ENCODE measurements at places on chromosomes 3 and 15.

GRCh38 chr15:92839696-92840095, 60.4 kb upstream of the CHD2 start:
- peak; percentile 26 for DNase-seq

GRCh38 chr15:60614862-60615771, 136.2 kb upstream of the ICE2 start:
- no peak for DNase-seq

DNA sequence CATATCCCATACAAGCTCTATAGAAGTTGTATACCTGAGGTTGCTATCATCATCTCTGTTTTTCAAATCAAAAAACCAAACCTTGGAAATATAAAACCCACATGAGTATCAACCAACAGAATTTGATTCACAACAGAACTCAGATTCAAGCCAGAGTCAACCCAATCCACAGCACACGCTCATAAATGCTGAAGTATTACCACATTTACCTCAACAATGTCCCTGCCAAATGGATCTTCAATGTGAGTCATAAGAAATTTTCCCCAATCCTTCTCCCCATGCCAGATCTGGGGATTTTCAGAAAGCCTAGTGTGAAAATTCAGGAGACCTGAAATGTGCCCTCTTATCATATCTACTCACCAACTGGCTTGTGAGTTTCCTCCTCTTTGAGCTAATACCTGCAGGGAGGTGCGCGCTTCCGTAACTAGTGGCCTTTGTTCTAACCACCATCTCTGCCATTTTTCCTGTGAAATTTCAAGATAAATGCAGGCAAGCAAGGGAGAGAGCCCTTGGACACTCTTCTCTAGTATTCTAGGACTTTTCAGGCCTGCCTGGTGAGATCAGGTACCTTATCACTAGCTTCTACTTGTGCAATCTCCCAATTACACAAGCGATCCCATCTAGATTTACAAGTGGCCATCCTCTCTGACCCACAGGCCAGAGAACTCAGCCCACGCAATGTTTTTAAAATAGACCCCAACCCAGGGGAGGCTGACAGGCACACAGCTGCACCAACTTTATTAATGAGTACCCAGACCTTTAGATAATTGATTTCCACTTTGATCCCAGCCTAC, 1076.9 kb upstream of the CFAP20DC start:
- no peak for DNase-seq

DNA sequence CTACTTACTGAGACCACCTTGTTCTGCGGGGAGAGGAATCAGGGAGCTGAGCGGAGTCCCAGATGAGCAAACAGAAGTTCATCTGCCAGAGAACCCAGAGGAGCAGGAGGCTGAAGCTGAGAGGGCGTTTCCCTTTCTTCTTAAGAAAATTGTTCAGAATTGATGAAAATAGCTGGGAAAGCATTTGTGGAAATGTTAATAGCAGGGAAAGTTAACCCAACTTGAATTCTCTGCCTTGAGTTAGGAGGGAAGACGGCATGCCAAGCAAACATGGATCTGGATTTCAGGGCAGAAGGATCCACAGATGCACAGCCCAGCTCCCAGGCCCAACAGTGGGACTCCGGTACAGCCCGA, 23.2 kb downstream of the CRABP1 start:
- no peak for DNase-seq

GRCh38 chr3:43260412-43260811, 25.9 kb upstream of the SNRK start:
- DNase-seq = no peak

DNA sequence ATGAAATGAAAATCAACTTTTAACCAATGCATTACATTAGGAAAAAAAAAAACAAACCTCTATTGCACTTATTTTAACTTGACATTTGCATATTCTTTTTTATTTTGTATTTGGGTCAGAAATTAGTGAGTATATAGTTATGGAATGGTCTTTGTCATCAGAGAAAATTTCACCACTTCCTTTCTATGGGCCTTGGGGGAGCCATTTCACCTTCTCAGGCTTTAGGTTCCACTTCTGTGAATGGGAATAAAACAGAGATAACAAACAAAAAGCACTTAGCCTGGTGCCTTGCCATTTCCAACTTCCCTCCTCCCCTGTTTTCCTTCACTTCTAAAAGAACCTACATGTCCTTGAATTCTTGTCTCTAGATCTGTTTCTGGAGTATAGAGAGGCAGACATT, 168.0 kb upstream of the STT3B start:
- no peak for DNase-seq

- no peak for DNase-seq
Measured at GRCh38 chr3:38534180-38534579, 38.0 kb downstream of the EXOG start.

DNA sequence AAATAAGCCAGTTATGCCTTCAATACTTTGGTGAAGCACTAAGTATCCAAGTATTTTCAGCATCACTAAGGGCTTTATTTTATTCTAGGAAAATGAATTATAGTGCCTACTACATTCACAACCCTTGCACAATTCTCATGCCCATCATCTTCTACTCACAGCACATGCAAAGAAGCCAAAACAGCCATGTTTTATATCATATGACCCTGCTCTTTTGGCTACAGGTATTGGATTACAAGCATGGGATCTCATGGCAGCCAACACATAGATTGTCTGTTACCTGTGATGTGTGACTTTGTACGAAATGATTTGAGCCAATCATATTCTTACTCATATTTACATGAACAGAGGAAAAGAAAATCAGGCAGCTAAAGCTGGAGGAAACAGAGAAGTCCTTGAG, 38.6 kb downstream of the STT3B start:
- no peak for DNase-seq

GRCh38 chr15:49860101-49860500, 239.3 kb downstream of the DTWD1 start:
- DNase-seq = no peak

DNA sequence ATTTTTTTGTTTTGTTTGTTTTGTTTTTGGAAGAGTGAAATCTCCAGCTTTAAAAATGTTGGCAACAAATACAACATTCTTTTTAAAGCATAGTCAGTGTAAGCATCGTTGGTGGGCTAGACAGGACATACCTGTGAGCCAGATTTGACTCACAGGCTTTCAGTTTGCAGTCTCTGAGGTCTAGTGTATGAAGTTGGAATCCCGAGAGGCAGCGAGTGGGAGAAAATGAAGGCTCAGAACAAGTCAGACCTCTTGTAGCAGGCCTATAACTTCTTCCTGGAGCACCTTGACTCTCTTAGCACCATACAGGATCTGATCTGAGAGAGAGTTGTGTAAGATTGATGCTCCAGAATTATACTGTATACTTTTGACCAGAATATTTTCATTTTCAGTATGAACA, 60.2 kb downstream of the CNTN4 start:
- no peak for DNase-seq

DNA sequence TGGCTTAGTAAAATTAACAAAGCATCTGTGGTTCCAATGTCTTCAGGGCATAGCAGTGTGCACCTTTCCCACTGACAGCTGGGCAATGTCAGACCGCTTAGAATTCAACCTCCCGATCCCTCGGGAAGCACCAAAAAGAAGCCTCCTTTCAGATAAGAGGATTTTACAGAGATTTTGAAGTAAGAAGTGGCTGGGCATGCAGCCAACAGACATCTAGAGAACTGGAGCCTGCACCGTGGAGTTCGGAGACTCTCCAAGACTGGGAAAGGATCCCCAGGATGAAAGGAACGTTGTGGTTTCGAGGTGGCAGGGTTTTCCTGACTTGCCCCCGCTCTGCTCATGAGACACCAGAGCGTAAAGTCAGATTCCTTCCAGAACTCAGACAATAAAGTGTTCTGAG, 5.3 kb downstream of the FAM174B start:
- DNase-seq = no peak

DNA sequence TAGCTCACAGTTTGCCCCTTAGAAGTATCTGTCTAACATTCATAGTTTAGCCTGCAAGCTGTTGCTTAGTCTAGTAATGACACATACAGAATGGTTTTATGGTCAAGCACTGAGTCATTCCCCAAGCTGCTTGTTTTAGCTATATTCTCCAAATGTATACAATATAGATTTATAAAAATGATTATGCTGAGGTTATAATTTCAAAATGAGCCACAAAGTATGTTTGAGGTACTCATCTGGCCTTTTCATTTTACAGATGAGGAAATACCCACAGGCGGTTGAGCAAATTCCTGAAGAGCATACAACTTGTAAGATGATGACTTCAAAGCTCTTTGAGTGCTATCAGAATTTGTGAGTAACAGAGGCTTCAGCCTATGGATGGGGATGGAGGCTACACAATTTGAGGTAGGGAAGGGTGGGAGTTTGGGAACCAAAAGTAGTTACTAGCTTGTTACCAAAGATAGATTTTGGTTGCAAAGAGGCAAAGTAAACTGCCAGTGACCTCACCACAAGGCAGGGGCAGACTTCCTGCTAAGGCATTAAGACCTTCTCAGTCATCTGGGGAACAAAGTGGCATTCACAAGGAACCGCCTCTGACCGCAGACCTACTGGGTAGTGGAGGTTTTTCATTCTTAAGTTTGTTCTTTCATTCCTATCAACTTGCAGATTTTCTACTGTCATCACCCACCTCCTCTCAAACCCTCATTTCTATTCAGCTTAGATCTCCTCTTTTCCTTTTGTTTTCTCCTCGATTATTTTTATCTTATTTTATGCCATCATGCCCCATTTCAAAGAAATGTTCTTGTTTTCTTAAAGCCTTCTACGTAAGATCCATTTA, 257.2 kb upstream of the NECTIN3 start:
- no peak for DNase-seq

GRCh38 chr3:44892689-44893088, 18.3 kb downstream of the TGM4 start:
- no peak for DNase-seq

DNA sequence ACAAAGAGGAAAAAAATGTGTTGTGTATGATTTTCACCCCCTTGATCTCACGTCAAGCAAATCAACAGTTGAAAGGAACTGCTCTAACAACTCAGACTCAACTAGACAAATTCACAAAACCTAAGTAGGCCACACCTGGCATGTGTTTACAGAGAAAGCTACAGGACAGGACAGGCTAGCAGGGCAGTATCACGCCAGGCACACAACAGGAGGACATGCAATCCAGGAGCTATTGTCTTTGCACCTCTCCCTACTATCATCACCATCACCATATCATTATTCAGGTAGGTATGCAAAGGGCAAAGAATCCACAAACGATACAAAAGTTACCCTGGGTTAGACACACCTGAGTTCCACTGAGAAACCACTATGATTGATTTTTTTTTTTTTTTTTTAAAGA, 86.4 kb downstream of the TBL1XR1 start:
- no peak for DNase-seq

DNA sequence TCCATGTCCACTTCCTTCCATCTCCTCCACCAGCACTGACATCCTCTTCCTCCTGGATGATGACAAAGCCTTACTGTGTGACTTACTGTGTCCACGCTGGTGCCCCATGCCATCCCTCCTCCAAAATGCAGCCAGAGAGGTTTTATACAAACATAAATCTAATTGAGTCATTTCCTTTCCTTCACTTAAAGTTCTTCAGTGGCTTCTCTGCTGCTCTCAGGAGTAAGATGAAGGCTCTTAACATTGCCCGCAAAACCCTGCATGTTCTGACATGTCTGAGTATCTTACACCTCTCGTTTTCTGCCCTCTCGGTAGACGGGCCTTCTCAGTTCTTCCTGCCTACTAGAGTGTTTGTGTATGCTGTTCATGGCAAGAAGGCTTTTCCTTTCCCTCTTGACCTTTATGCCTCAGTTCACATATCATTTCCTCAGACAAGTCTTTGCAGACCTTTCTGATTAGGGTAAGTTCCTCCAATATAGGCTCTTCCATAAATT, 175.5 kb downstream of the CFAP20DC start:
- DNase-seq = no peak

DNA sequence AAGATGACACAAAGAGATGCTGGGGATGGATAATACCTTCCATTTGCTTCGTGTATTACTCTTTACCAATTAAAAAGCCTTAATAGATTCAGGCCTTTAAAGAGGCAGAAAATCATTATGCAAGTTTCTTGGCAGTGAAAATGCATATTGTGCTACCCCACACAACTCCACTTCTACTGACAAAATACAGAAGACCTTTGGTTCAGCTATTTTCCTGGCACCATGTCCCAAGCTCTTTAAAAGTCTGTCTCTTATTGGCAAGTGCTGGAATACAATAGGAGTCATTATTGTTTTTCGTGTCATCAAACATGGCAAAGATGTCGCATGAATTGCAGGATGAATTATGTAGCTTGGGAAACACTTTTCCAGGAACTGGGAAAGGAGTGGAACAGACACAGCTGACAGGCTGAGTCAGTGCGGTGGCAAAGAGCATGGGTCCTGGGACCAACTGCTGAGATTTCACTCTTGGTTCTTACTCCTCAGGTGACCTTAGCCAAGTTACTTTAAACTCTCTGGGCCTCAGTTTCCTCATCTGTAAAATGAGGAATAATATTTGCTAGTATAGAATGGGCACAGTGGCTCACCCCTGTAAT, 5.5 kb upstream of the TSPAN3 start:
- DNase-seq = no peak

DNA sequence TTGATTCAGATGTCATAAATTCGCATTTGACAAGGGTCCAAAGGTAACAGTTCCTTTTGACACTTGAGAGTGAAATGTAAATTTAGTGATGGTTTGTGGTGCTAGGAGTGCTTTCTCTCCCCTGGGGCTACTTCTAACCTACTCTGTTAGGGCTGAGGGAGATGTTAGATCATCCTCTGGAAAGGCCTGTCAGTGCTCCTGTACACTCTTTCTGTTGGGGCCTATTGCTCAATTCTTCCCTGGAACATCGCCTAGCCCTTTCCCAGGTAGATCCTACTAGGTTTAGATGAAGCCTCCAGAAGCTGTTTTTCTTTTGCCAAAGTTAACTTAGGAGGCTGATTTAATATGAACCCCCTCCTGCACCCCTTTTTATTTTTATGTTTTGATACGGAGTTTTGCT, 1.4 kb downstream of the PCCB start:
- no peak for DNase-seq

DNA sequence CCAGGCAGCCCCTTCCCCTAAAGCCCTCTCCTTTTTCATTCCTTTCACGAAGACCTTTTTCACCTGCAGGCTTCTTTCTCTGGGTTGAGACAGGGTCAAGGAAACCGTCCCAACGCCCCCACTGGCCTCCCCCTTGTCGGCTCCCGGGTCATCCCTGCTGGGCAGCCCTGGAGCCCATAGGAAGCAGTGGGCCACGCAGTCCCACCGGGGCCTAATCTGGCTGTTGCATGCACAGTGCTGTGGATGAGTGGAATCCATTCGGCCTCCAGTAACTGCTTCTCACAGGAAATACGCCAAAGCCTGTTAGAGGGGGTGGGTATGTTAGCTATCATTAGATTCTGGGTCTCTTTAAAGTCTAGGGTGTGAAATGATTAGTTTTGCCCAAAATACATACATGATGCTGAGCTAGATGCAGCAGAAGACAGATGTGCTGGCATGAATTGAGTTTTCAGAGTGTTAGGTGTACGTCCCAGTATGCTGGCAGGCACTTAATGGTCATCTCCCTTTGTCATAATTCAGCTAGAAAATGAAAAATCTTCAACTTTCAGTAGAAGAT, 16.6 kb downstream of the LYSMD4 start:
- no peak for DNase-seq

- DNase-seq = no peak
Measured at GRCh38 chr3:171678971-171679492, 131.3 kb downstream of the PLD1 start.
